CD4-positive, alpha-beta T cell treated with Interleukin-21 for 1 hour (primary cell): ENCODE measurements at places on chromosomes 3 and 15.

GRCh38 chr3:187706971-187707370, 4.6 kb upstream of the RTP2 start:
- DNase-seq: no peak

DNA sequence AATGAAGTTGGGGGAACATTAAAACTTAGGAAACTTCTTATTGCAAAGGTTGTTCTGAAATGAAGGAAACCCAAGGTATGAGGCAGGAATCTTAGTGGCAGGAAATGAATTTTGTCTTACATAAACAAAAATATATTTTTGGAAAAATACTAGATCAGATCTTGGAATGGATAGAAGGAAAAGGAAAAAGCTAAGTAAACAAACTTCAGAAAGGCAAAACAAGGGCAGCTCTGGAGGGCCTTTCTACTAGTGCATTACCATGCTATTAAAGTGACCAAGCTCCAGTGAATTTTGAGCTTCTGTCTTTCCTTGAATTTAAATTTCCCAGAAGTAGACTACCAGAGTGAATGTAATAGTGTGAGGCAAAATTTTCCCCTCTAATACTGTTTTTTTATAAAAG, 13.6 kb downstream of the ARL6 start:
- no peak for DNase-seq

DNA sequence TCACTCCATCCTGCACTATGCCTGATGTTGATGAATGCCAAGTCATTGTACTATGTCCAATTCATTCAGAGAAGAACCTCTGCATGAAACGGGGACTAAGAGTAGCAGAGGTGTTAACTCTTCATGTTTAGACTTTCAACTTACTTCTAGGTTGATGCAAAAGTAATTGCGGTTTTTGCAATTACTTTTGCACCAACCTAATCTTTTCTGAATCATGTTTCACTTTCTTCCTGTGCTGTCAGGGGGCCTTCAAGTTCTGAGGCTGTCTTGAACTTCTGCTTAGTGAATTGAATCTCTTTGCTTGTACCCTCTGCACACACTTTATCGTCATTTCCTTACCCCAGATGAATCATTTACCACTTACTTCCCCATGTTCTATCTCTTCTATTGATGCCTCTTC, 636.2 kb downstream of the NAALADL2 start:
- DNase-seq: no peak

- DNase-seq: peak; percentile 67
Measured at GRCh38 chr3:187743195-187744141, 1.8 kb downstream of the BCL6 start.

DNA sequence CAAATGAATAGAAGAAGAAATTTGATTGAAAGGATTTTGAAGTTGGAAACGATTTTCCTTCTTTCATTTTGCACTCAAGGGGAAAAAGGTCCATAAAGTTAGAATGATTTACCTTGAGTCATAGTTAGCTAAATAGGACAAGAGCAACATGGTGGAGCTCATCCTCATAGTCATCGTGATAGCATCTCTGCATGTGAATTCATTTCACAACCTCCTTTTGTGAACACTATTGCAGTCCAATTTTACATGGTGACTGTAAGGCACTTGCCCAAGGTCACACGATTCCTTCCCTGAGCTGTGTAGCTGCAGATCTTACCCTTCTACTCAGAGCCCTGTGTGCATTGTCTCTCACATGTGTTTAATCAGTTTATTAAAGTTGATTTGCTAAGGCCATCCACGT, 359.8 kb upstream of the C2CD4B start:
- DNase-seq: no peak

GRCh38 chr3:124492824-124493223, 237.4 kb upstream of the UMPS start:
- DNase-seq: no peak

DNA sequence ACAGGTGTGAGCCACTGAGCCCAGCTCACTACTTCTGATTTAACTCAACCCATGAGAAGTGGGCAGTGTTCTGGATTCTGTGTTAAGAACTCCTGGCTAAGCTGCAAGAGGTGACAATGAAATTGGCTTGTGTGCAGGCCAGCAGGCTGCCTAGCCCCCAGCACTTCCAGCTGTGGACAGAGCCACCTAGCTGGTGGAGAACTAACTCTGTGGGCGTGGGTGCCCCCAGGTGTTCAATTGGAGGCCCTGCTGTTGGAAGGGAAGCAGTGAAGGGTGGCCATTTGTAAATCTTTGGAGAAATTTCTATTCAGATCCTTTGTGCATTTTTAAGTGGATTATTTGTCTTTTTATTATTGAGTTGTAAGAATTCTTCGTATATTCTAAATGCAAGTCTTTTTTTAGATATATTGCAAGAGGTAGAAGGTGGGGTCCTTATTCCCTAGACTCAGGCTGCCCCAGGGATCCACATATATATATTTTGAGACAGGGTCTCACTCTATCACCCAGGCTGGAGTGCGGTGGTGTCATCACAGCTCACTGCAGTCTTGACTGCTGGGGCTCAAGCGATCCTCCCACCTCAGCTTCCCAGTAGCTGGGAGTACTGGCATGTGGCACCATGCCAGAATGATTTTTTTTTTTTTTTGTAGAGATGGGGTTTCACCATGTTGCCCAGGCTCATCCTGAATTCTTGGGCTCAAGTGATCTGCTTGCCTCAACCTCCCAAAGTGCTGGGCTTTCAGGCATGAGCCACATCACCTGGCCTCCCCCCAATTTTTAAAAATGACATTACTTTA, 7.2 kb upstream of the SCAMP5 start:
- DNase-seq: peak; percentile 28

DNA sequence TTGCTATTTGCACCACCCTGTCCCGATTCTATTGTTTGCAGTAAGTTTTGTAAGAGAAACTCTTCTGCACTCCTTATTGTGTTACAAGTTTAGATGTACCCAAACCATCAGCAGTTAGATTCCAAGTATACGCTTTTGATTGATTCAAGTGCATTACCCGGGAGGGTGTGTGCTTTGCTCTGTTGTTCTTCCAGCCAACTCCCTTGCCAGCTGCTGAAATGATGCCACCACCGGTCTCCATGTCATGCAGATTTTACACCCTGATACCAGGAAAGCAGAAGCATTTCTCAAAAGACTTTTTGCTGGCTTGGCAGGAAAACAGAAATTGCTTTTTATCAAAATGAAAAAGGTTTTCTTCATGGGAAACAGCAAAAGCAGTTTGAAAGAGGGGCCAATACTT, 1006.6 kb upstream of the CFAP20DC start:
- peak; percentile 21 for DNase-seq

DNA sequence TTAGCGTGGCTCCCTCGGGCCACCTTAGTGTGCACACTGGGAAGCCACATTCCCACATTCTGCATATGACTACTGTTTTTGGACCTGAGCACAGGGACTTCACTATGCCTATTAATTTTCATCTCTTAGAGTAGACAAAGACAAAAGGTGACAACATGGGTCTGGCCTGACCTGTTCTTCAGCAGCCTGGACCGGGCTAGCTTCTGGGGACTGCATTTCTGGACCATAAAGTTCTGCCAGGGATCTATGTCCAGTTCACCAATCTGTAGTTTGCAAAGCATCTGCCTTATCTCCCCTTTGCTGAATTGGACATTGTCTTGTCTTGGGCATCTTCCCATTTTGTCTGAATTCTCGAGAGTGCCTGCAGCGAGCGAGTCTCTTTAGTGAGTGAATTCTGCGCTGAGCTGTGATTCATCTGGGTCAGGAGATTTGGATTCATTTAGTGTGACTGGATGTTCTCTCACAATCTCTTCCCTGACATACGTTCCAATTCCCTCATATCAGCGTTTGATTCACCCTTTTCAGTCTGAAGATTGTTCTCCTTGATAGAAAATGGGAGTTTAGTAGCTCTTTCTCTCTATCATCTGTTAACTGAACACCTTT, 112.2 kb upstream of the PLXNA1 start:
- no peak for DNase-seq

DNA sequence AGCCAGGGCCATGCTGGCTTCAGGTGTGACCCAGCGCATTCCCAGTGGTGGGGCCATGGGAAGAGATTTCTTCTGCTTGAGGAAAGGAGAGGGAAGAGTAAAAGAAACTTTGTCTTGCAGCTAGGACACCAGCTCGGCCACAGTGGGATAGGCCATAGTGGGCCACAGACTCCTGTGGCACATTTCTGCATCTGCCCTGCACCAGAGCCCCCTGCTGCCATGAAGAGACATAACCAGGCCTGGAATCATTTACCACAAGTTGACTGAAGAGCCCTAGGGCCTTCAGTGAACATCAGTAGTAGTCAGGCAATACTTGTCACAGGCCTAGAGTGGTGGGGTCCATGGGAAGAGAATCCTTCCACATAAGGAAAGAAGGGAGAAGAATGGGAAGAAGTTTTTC, 411.4 kb upstream of the ARL6 start:
- DNase-seq: no peak

- DNase-seq: no peak
Measured at GRCh38 chr3:1294586-1294985, 201.8 kb downstream of the CNTN6 start.
